Thymus (tissue), 14 donors: ENCODE measurements at places on chromosomes 5 and 9.
A peak's percentile ranks its signal among the peaks of the same experiment; 100 is the strongest.

GRCh38 chr9:106716820-106717219 is 146.1 kb upstream of the ZNF462 start:
- no peak for DNase-seq

- no peak for DNase-seq
These were observed 2.7 kb downstream of the SLIT3 start for GRCh38 chr5:169298193-169298592.

DNA sequence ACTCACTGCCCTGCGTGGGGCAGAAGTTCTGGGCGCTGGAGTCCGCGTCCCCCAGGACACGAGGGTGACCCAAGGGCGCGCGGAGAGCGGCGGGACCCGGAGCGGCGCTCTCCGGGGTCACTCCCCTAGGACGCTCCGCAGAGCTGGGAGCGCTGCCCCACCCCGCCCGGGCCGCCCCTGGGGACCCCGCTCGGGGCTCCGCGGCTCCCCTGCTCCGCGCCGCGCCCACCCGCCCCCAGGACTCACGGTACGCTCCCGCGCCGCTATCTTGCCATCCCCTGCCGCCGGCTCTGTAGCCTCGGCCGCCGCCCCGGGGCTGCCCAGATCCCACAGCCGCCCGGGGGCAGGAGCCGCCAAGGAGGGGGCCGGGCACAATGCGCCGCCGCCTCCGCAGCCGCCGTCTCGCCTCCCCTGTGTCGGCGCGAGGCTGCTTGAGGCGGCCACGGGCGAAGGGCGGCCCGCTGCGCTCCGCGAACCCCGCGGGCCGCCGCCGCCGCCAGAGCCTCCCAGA is 303 bp downstream of the LIFR start:
- DNase-seq = no peak

DNA sequence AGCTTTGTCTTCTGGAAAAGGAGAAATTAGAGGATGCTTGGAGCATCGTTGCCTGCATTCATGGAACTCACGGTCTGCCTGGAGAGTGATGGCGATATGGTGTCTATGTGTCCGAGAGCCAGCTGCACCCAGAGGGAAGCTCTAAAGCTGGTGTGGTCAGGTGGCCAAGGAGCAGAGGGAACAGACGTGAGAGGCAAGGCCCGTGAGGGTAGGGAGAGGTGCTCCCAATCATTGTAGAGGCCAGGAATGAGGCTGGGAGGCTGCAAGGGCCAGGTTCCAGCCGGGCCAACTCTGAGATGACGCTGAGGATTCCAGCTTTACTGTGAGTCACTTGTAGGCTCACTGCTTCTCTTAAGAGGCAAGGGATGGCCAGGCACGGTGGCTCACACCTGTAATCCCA is 7.6 kb downstream of the FGD3 start:
- DNase-seq = no peak

DNA sequence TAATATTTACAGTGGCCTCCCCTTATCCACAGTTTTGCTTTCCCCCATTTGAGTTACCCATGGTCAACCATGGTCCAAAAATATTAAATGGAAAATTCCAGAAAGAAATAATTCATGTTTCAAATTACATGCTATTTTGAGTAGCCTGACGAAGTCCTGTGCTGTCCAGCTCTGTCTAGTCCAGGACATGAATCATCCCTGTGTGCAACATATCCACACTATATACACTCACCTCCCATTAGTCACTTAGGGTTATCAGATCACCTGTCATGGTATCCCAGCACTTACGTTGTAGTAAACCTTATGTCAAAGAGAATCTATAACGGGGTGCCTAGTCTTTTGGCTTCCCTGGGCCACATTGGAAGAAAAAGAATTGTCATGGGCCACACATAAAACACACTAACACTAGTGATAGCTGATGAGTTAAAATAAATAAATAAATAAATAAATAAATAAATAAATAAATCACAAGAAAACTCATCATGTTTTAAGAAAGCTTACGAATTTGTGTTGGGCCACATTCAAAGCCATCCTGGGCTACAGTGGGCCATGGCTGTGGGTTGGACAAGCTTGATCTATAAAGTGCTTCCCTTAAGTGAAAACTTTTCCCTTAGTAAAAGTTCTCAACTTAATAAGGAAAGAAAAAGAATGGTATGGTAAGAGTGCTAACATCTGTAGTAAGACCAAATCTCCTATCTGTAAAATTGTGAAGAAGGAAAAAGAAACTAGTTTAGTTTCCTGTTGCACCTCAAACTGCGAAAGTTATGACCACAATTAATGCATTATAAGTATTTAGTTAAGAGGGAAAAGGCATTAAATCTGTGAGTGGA is 15.9 kb upstream of the OMD start:
- no peak for DNase-seq

DNA sequence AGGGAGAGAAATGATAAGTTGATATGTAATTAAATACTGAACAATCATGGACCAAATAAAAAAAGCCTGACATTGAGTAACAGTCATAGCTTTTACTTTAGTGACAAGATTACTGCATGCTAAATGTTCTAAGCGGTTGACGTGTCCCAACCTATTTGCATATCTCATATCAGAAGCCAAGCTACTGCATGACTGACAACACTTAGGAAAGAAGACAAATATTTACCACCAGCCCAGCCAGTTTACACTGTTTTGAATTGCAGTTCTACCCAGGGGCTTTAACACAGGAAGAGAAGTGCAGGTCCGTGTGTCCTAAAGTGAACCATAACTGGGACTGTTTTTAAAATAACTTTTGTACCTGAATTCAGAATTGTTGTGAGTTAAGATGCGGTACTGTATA is 219.9 kb downstream of the PRDM9 start:
- DNase-seq = no peak

DNA sequence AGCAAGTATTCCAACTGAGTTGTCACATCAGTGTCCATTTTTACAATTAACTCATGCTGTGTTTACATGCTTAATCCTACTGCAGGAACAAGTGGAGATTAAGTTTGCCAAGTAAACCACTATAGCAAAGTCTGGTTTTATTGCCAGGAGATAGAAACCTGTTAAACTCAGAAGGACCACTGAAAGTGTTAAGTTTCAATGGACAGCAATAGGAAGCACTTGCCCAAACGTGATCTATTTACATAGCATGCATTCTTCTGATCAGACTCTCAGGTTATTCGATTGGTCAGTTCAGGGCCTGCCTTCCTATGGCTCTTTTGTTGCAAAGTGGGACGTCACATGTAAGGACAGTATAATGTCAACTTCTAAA is 28.0 kb upstream of the IFNK start:
- DNase-seq = no peak

DNA sequence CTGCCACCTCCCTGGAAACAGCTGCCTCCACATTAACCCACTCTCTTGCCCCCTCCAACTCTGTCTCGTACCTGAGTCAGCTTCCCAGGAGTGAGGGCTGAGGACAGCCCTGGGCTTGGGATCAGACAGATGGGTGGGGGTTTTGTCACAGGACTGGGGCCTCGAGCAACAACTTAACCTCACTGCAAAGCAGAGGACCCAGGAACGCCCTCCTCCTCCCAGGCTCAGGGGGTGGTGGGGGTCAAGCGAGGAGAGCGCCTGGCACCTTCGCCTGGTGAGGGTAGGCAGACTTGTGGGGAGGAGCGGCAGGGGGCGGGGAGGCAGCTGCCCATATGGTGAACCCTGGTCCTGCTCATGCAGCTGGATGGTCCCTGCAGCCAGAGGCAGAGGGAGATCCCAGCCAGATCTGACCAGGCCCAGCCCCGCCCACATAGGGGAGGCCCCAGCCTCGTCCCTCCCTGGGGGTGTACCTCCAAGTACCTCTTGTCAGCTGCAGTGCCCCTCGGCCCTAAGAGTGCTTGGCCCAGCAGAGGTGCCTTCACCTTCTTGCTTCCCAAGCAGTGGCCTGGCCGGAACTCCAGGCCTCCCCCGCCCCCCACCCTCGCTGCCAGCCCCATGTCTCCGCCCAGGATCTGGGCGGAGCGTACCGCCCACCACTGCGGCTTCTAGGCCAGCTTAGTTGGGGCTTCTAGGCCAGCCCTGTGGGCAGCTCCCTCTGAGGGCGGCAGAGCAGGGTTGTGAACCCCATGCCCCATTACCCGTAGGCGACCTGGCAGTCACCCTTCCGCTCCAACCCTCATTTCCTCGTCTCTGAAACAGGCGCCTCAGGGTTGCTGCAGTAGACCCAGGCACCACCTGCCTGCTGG is at the start of gene SARDH:
TSS of gene SARDH (minus strand) at position 579 of the 866 bp plus-strand sequence. CDS start 4,179 bp downstream, outside the sequence.
- no peak for DNase-seq

GRCh38 chr9:16652582-16652981 is 217.9 kb downstream of the BNC2 start:
- DNase-seq = no peak

DNA sequence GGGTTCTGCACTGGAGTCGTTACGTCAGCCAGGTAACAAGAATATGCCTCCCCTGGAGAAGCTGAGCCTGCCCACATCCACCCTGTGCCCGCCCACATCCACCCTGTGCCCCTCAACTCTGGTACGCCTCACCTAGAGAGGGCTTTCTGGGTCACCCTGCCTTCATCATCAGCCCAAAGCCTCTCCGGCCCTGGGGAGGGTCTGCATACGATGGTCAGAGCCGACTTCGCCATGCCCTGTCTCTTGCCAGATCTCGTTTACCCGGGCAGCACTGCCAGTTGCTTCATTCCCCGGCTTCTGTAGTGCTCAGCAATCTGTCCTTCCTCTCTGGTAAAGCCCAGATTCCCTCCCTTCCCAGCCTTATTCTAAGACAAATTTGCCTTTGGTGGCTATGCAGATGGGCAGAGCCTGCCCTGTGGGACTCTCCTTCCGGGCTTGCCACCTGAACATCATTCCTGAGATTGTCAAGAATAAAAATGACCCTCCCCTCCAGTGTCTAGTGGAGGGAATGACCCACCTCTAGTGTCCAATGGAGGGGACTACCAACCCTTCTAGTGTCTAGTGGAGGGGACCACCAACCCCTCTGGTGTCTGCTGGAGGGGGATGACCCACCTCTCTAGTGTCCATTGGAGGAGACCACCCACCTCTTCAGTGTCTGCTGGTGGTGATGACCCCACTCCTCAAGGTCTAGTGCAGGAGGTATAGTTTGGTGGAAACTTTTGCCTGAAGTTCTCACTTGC is 3.4 kb downstream of the PLEKHG4B start:
- DNase-seq = no peak

DNA sequence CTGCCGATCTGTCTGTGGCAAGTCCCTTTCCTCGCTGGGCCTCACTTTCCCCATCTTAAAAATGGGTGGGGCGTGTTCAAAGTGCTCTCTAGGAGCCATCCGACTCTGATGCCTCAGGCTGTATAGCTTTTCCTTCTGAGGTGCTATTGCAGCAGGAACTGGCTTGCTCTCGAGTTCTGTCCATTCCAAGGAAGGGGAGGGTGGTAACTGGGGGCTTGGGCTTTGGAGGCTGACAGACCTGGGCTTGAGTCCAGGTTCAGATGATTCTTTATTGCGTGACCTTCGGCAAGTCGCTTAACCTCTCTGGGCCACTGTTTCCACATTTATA is 139.5 kb downstream of the RGS3 start:
- DNase-seq = no peak

GRCh38 chr9:76810377-76810957 is 46.2 kb downstream of the PCA3 start:
- DNase-seq = peak; percentile 6

DNA sequence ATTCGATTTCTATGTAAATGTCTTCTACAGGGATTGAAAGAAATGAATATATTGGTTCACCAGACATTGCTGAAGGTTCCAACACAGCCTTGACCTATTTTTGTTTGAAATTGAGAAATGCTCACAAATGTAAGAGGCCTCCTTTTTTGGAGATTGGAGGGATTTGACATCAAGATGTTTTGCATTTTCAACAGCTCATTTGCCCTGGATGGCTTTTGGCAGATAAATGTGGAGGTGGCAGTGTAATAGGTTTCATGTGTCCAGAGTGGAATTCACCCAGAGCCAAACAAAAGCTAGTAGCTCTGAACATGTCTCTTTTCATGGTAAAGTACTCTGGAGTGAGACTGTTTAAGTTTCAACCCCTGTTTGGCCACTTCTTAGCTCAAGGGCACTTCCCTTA is 77.3 kb downstream of the PALM2AKAP2 start:
- no peak for DNase-seq

GRCh38 chr9:89807101-89807395 is 202.2 kb downstream of the GADD45G start:
- no peak for DNase-seq

- no peak for DNase-seq
These were observed 15.7 kb downstream of the LMBRD2 start for GRCh38 chr5:36135988-36136387.

DNA sequence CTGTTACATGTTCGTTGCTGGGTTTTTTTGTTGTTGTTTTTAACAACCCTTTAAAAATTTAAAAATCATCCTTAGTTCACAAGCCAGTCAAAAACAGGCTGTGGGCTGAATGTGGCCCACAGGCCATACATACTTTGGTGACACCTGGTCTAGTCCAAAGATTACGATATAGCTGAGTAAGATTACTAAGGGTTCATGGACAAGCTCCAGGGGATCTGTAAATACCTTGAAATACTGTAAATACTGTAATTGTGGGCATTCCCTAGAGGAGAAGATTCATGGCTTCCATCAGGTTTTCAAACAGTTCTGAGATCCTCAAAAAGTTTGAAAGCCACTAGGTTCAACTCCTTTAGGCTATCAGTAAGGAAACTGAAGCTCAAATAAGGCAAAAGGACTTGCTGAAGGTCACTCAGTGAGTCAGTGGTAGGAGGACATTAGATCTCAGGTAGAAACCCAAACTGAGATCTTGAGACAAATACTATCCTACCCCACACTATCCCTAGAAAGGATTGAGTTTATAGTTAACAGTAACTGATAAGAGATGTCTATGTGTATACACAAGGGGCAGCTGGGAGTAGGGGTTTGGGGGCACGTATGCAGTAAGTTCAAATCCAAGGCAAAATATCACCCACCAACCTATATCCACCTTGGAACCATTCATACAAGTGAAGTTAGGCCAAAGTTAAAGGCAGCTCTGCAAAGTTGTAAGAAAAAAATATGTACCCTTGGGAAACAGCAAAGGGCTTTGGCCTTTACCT is 17.8 kb downstream of the RAB14 start:
- DNase-seq = no peak

DNA sequence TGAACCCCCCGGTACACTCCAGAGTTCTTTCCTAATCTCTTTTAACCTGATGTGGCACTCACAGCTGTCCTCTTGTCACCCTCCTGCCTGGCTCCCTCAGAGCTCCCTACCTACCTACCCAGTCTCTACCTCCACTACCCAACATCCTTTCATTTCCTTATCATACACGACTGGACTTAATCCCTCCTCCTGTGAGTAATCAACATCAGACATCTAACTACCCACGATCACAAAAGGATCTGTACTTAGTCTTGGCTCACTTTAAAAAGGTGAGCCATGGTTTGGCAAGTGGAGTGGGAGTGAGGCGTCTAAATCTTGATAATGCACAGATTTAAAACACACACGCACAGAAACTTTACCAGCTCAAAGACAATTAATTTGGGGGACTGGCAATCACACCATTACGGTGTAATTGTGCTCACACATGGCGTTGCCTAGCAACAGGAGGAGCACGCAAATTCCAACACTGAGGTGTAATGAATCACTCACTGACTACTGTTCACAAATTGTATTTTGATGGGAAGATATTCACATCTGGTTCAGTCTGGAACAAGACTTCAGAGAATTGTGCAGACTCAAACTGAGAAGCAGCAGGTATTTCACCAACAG is 235.9 kb downstream of the EPB41L4A start:
- no peak for DNase-seq
